ENCODE measurements at places on chromosomes 4 and X.

- no peak for DNase-seq
Measured at GRCh38 chrX:24646745-24647182, 383 bp downstream of the PCYT1B start.

DNA sequence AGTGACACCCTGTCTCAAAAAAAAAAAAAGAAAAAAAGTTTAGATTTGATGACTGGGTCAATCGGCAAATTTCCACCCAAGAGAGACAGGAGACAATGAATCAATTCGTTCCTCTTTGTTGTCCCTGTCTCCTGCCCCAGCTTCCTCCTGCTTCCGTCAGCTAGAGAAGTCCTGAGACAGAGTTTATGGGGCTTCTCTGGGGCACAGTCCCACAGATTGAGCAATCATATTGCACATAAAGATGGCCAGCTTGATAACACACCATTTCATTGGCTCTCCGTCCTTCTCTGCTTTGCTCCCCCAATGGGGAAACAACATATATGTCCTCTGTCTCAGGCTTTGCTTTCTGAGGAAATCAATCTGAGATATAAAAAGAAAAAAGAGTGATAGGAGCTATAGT, 78.4 kb upstream of the FUNDC1 start:
- no peak for DNase-seq

- no peak for DNase-seq
Measured at GRCh38 chr4:116952530-116953136, 132.7 kb downstream of the TRAM1L1 start.

- DNase-seq, result no peak
Measured at GRCh38 chrX:54483946-54484345, 12.1 kb downstream of the FGD1 start.

Data from activated CD4-positive, alpha-beta T cell treated with anti-CD3 and anti-CD28 coated beads, Interleukin-2, Interleukin-6, amounts not matched to agents 100 ng/mL and 50 ng/mL, durations not matched to agents 16 hours and 8 hours (primary cell).